ENCODE measurements at places on chromosomes 7 and 10.

DNA sequence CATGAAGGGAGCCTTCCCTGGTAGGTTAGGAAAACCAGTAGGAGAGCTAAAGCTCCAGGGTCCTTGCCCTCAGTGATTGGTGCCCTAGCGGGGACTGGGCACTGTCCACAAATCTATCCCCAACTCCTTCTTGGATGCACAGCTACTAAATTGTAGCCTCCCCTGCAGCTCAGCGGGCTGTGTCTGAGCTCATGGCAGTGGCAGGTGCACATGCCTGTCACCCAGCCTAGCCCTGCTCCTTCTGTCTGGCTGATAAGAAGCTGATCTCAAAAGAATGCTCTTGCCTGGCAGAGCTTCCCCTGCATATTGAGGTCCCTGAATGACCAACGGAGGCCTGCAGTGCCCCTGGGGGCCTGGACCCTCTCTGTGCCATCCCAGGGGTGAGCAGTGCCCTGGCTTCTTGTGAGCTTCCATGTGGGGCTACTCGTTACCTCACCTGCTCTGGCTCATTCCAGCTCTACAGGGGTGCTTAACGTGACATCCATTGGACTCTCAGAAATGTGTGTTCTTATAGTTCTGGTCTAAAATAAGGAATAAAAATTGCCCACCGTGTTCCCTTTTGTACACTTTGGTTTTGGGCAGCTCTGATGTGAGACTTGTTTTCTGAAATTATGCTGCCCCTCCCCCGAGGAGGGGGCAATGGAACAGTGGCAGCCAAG, 59.8 kb upstream of the ANTXRL start:
- no peak for DNase-seq

DNA sequence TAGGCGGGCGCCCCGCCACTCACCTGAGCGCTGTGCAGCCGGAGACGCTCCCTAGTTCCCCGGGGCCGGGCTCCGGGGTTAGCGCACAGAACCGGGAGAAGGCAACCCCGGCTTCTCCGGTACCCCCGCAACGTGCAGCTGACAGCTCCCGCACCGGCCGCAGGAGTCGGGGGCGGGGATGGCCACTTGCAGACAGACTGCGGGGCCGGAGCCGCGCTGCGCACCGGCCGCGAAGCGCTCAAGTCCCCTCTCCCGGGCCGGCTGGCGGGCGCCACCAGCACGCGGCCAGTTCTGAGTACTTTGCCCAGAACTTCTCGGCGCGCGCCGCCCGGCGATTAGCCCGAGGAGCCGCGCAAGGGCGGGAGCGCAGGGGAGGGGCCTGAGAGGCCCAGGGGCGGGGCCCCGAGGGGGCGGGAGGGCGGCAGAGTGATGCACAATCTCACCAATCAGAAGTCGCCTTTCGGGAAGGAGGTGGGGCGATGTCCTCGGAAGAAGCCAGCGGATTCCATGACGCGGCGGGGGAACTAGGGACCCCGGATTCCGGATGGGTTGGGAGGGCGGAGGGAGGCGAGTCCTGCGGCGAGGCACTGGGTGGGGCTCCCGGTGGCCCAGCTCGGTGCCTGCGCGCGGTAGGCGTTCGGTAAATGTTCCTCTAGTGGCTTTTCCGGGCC, at the start of gene OSBPL3:
TSS of gene OSBPL3 (minus strand) at position 316 of the 671 bp plus-strand sequence. CDS start 87,706 bp downstream, outside the sequence.
- peak; percentile 88 for DNase-seq

GRCh38 chr10:43055217-43055616, 21.7 kb upstream of the RET start:
- no peak for DNase-seq

DNA sequence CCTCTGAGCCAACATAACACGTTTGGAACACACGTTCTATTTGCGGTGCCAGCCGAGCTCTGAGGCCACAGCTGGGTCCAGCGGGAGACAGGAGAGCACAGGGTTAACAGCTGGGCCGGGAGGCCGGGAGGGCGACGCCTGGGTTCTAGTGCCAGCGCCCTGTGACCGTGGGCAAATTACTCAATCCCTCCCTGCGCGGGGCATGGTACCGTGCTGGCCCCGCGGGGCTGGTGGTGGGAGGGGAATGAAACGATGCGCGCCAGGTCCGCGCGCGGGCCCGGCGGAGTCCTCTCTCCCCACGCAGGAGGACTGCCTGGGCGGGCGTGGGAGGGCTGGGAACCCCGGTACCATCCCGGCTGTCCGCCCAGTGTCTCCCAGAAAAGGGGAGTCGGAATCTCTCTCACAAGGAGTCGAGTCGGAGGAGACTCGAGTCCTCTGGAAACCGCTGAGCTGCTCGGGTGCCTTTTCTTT, 30.4 kb downstream of the LEP start:
- DNase-seq, result no peak

DNA sequence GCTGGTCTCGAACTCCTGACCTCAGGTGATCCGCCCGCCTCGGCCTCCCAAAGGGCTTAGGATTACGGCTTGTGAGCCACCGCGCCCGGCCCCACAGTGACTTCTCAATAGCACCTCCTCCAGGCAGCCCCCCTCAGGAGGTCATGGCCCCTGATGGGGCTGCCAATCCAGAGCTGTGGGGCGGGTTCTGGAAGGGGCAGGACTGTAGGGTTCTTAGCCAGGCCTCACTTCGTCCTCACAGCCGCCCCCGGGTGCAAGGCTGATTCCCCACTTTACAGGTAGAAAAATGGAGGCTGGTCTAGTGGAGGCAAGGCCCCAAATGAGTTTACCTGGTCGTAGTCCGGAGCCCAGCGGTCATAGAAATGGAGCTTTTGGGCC, 638 bp downstream of the METTL27 start:
- DNase-seq, result no peak

DNA sequence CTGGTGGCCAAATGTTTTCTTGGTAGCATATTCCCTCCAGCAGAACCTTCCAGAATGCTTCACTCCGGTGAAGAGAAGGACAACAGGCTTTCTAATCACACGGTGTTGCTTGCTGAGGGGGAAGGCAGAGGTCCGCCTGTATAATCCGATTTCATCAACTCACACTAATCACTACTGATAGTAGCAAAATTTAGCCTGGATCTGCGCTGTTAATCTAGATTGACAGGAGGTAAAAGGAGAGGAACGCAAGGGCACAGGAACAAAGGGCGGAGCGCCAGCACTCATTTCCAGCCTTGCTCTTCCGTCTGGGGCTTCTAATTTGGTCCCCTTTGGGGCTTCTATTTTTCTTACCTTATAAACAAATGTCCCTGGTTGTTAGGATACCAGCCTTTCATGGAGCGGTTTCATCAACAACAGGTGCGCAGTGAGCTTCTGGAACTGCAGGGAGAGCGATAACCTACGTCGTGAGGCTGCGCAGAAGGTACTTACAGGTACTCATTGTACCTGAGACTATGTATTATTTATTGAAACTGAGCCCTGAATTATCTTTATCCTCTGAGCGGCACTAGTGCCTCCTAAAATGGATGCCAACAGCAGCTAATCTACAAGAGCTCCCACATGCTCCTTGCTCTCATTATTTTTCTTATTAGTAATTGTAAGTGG, 150.6 kb downstream of the CACNB2 start:
- DNase-seq, result no peak

DNA sequence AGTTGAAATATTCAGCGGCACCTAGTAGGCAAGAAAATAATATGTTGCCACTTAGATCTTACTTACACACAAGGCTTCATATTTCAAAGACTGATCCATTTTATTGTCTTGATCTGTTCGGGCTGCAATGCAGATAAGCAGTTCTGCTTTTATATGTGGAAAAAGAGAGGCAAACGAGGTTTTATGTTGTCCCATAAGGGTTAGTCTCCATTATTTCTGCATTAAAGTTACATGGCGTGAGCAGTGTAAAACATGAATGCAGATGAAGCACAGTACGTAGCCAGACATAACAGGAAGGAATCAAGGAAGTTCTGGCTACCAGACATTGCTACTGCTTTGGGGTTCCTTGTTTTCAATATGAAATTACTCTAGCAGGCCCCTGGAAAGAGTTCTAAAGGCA, 224.8 kb downstream of the BBS9 start:
- DNase-seq, result no peak

- no peak for DNase-seq
Observed at GRCh38 chr7:116222501-116222900, 12.2 kb downstream of the TES start.

- DNase-seq, result no peak
Observed at GRCh38 chr7:129714514-129715063, 103.1 kb downstream of the NRF1 start.

DNA sequence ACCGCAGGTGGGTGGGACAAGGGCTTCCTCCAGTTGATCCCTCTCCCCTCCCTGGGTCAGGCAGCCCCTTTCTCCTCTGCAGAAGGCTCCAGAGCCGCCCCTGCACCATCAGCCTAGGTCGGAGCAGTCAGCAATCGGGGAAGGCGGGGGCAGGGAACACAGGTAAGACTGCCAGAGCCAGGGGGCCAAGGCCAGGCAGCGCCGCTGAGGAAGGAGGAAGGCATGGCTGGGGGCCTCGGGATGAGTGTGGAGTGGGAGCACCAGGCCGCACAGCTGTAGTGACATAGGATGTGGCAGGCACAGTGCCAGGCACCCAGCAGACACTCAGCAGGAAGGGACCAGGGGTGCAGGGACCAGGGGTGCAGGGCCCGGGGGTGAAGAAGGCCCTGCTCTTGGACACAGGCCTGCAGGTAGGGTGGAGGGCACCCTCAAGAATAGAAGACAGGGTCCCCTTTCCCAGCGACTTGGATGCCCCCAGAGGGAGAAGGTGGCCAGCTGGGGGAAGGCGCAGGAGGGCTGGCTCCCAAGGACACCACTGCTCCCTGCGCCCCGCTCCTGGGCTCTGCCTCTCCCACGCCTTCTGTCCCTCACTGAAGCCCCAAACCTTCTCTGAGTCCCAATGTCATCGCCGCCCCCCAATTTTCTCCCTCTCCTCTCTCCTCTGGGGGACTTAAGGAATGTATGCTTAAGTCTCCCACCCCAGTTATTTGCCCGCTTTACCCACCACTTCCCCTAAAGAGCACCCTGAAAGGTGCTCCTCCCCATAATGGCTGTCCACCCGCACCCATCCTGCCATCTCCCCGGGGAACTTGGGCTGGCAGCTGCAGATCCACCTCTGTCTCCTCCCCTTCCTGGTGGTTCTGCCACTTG, 38.5 kb downstream of the CAMK2B start:
- no peak for DNase-seq

DNA sequence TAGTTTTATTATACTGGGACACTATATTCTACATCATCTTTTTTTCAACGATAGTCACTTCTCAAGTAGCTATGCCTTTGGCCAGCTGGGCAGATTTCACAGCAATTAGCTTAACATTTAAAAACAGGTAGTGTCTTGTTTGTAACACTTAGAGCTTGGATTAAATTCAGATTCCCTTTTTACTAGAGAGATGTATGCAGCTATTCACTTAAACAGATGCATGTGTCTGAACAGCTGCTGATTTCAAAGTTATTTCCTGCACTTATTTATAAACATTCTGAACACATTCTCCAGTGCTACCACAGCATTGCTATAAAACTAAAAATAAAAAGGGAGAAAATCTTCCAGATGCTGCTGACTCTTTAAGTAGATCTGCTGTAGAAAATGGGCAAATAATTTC, 637.2 kb downstream of the POM121L12 start:
- DNase-seq, result no peak

- no peak for DNase-seq
Observed at GRCh38 chr10:1626410-1626809, 110.9 kb downstream of the ADARB2 start.

DNA sequence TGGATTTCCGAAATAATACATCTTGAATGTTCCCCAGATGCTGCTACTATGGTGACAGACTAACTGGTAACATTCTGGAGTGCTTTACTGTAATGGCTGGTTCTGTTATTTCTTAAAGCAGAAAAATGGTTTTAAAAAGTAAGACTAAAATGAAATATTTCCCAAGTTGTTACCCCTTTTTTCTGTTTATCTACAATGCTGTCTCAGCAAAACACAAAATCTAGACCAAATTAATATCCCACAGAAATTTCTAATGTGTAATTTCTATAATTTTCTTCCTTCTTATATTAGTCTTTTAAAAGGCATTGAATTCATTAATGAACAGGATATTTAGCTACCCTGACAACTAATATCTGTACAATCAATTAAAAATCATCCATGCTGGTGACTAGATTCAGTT, 19.1 kb upstream of the MTERF1 start:
- DNase-seq, result no peak

GRCh38 chr7:52668435-52668834, 367.0 kb upstream of the POM121L12 start:
- DNase-seq, result no peak

- no peak for DNase-seq
Observed at GRCh38 chr7:44971188-44971901, 7.5 kb downstream of the MYO1G start.

- DNase-seq, result no peak
Observed at GRCh38 chr10:15541376-15541775, 170.3 kb upstream of the FAM171A1 start.

- DNase-seq, result no peak
Observed at GRCh38 chr7:2983586-2983985, 60.1 kb downstream of the CARD11 start.

DNA sequence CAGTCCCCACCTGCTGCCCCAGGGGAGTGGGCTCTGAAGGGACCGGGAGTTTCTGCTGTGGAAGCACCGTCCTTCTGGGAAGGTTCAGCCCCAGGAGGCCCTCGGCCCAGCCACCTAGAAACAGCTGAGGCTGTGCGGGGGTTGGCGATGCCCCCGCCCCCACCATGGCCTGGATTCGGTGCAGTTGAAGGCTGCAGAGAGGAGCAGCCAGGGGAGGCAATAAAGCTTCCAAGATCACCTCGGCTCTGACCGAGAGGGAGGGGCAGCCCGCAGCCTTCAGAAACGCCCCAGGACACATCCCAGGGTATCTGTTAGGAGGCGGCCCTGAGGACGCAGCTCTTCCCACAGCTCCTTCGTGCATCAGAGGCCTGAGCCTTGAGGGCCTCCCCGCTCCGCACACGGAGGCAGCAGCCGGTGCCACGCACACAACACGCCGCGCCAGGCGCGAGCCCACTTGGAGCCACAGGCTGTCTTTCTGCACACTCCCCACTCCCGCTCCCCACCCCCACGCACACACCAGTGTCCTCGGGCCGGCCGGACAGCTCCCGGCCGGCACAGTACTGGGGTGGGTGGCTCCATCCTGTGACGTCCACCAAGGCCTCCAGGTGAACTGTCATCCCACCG, 1.6 kb downstream of the KNDC1 start:
- DNase-seq, result no peak

- no peak for DNase-seq
Observed at GRCh38 chr10:132687181-132687892, 98.6 kb downstream of the NKX6-2 start.

DNA sequence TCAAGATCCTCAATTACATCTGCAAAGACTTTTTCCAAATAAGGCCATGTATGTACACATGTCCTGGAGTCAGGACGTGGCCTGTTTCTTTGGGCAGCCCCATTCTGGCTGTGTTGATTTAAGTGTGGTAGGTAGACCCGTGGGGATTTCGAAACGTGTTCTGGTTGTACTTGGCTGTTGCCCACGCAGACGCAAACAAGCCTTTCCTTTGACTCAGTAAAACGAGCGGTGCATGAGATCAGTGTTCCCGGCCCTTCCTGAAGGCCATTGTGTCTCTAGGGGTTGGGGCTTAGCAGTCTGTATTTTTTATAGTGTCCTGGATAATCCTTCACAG, 64.8 kb upstream of the DNAJB6 start:
- no peak for DNase-seq

- no peak for DNase-seq
Observed at GRCh38 chr10:131739206-131739605, 161.6 kb upstream of the PPP2R2D start.

GRCh38 chr10:22816298-22816653, 101.9 kb upstream of the PIP4K2A start:
- DNase-seq, result no peak

GRCh38 chr7:50827281-50827680, 44.6 kb upstream of the GRB10 start:
- DNase-seq, result no peak
